ENCODE measurements at places on chromosomes 5 and 9.

DNA sequence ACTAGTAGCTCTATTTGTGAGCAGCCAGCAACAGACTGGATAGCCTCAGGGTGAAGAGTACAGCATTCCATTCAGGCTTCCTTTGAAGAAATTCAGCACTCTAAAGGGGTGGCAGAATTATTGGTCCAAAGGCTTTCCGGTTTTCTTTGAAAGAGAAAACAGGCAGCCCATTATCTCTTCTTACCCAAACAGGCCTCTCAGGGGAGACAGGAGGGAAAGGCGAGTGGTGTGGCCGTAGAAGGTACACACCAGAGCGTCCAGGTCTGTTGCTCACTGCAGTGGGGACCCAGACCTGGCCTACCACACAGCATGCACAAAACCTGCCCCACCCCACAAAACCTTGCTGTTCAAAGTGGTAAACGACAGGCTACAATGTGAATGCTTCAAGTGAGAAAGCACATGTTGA, 83.3 kb downstream of the ZNF608 start:
- no peak for DNase-seq

DNA sequence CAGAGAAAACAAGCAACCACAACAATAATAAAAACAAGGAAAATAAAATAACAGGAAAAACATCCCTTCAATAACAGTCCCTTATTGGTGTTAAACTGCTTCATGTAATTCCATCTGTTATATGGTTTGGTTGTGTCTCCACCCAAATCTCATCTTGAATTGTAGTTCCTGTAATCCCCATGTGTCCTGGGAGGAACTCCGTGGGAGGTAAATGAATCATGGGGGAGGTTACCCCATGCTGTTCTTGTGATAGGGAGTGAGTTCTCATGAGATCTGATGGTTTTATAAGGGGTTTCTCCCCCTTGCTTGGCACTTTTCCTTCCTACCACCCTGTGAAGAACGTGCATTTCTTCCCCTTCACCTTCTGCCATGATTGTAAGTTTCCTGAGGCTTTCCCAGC, 369.8 kb downstream of the TMEM232 start:
- no peak for DNase-seq

DNA sequence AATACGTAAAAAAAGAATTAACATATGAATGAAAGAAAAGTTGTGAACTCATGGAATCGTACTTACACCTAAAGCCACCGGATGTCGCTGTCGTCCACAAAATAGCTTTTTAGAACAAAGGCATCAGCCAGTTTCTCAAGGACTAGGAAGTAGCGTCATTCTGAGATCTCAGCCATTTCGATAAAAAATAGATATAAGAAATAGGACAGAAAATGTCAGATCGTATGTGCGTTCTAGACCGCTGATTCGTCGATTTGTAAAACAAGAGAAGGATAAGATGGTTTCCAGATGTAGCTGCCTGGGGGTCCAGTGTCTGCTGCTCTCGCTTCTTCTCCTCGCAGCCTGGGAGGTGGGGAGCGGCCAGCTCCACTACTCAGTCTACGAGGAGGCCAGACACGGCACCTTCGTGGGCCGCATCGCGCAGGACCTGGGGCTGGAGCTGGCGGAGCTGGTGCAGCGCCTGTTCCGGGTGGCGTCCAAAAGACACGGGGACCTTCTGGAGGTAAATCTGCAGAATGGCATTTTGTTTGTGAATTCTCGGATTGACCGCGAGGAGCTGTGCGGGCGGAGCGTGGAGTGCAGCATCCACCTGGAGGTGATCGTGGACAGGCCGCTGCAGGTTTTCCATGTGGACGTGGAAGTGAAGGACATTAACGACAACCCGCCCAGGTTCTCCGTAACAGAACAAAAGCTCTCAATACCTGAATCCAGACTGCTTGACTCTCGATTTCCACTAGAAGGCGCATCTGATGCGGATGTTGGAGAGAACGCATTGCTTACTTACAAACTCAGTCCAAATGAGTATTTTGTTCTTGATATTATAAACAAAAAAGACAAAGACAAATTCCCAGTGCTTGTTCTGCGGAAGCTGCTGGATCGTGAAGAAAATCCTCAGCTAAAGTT, at the start of gene PCDHA10:
TSS of gene PCDHA10 (plus strand) at position 126 of the 903 bp plus-strand sequence. CDS start at position 278, 152 bp downstream.
- no peak for DNase-seq

- no peak for DNase-seq
Observed at GRCh38 chr5:82754759-82755158, 322.4 kb downstream of the TMEM167A start.

Measured in bone marrow (tissue), 2 donors.